ENCODE measurements at places on chromosomes 5 and 9. TPM values are rescaled to one million over a fixed set of nuclear protein-coding genes. Genes with fewer than 3 reads are reported as not detected.

- H3K27ac ChIP-seq: no peak overlapping the region
- no peaks in the 10 kb centered on the region for H3K36me3 ChIP-seq
- peak; percentile 84 for DNase-seq
- H3K4me1 ChIP-seq: peaks cover 7% of the 10 kb centered on the region
- H3K4me3 ChIP-seq: no peak overlapping the region
- H3K27me3 ChIP-seq: no peaks in the 10 kb centered on the region
Measured at GRCh38 chr5:54658010-54658409, 140.5 kb downstream of the SNX18 start.

DNA sequence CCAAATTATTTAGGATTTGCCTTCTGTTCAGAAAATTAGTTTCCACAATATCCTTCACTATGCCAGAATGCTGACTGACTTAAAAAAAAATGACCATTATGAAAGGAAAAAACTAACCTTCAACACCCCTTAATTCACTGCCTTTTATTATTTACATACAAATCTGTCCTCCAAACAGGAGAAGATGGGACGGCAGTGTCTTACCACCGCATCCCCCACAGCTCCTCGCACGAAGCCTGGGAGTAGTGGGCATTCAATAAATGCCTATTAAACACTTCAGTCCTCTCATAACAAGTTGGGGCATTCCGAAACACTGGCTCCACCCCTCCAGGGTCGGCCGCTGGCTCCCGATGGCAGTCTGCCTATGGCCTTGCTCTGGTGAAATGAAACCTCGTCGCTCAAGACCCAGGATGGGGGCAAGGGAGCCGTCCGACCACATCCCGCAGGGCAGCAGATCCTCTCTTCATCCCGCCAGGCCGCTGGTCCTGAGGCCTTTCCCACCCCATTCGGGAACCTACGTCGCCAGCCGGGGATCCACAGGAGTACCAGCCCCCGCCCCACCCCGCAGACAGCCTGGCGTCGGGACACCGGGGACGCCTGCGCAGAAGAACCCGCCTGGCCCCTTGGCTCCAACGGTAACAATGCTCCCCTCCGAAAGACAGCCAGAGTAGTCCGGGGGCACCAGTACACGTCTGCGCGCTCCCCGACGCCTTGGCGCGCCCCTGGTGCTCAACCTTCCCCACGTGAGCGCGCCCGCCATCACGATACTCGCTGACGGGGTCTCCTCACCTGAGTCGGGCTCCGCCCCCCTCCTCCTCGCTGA, 613 bp downstream of the ZBTB5 start:
- DNase-seq: no peak
- peak overlapping the region; percentile 66 for H3K4me3 ChIP-seq
- peak overlapping the region; percentile 95 for H3K27ac ChIP-seq
- H3K4me1 ChIP-seq: peaks cover 22% of the 10 kb centered on the region

GRCh38 chr5:103244398-103244797, 14.2 kb upstream of the MACIR start:
- no peaks in the 10 kb centered on the region for H3K4me1 ChIP-seq
- H3K4me3 ChIP-seq: no peak overlapping the region
- H3K36me3 ChIP-seq: no peaks in the 10 kb centered on the region
- no peak overlapping the region for H3K27ac ChIP-seq
- H3K27me3 ChIP-seq: no peaks in the 10 kb centered on the region

DNA sequence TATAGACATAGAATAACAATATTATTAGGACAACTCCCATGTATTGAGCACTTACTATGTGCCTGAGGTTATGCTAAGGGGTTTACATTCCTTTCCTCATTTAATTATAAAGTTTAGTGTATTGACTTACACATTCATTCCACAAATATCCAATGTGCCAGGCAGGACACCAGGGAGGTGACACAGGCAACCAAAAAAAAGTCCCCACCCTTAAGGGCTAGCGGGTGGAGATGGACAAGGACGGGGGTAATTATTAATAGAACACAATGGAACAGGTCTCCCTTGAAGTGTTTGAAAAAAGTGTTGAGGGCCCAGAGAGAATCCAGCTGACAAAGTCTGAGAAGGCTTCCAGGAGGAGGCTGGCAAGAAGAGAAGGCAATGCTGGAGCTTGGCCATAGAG, 5.7 kb downstream of the TBC1D2 start:
- H3K27ac ChIP-seq: peak overlapping the region; percentile 91
- no peak overlapping the region for H3K4me3 ChIP-seq
- H3K27me3 ChIP-seq: no peaks in the 10 kb centered on the region
- peaks cover 17% of the 10 kb centered on the region for H3K36me3 ChIP-seq
- DNase-seq: no peak
- peaks cover 68% of the 10 kb centered on the region for H3K4me1 ChIP-seq

DNA sequence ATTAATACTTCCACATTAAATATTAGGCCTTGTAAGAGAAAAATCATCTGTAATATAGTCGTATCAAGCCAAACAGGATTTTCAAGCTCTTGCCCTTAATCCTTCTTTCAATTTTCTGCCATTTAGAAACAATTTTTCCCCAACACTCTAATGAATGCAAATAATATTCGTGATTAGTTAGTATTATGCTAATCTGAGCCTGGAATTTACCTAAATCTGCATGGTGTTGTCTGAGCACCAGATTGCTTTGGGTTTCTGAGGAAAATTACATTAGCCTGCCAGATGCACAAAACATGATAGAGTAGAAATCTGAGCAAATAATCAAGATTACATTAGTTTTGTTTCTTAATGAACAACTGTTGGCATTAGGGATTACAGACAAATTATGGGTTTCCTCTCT, 176.6 kb downstream of the ZDHHC21 start:
- H3K27ac ChIP-seq: no peak overlapping the region
- H3K4me3 ChIP-seq: no peak overlapping the region
- H3K36me3 ChIP-seq: no peaks in the 10 kb centered on the region
- no peaks in the 10 kb centered on the region for H3K4me1 ChIP-seq
- DNase-seq: no peak
- H3K27me3 ChIP-seq: no peaks in the 10 kb centered on the region

Gene ARSI
- 1.7 TPM for polyA plus RNA-seq

DNA sequence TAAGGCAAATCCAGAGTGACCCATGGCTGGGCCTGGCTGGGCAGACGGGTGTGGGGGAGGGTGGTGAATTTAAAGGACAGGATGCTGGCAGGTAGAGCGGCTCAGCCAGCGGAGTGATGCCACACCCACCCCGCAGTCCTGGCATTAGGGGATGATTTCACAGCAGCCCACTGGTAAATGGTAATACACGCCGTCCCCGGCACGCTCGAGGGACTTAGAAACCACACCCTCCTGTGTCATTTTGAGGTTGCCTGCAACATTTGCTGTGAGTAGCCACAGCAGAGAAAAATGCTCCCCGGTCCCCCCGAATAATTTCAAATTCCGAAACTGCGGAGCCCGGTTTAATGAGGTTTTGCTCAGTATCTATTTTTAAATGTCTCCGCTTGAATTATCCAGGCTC, 71.3 kb upstream of the FCN2 start:
- H3K4me1 ChIP-seq: no peaks in the 10 kb centered on the region
- H3K36me3 ChIP-seq: no peaks in the 10 kb centered on the region
- no peak for DNase-seq
- no peaks in the 10 kb centered on the region for H3K27me3 ChIP-seq
- H3K27ac ChIP-seq: no peak overlapping the region

DNA sequence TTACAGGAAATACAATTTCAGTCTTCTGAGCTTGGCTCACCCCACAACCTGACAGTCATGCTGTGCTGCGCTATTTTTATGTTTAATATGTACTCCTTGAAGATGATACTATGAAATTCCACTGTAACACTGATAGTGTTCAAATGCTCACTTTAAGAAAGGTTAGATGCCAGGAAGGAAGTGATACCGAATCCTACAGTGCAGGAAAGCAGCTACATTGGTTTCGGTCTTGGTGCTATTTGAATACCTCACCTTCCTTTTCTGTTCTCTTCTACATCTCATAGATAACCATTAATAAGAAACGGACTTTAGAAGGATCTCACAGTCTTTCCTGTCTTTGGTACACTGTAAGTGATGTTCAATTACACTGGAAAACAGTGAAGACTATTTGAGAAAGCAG, 117.6 kb downstream of the SEMA5A start:
- no peaks in the 10 kb centered on the region for H3K27me3 ChIP-seq
- H3K27ac ChIP-seq: no peak overlapping the region
- no peak for DNase-seq
- no peak overlapping the region for H3K4me3 ChIP-seq
- no peaks in the 10 kb centered on the region for H3K4me1 ChIP-seq
- H3K36me3 ChIP-seq: no peaks in the 10 kb centered on the region

Gene C9orf40
- polyA plus RNA-seq: 2.6 TPM

Gene PIP5KL1
- 4.4 TPM for polyA plus RNA-seq

Gene IL3
- polyA plus RNA-seq: not detected

DNA sequence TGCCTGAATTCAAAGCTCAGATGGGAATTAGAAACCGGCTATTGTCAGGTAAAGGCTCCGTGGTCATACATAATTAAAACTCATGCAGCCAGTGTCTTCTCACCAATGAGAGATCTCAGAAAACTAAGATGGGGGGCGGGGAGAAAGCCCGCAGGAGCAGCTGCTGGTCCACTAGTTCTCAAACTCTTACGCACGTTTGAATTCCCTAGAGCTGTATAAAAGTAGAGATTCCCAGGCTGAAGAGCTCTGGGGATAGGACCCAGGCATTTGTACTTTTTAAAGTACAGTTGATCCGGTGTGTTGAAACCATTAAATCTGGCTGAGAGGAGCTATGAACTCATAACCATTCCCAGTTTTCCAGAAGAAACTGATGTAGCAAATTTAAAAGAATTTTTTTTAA, 68.5 kb downstream of the FRMD3 start:
- no peaks in the 10 kb centered on the region for H3K36me3 ChIP-seq
- no peaks in the 10 kb centered on the region for H3K27me3 ChIP-seq
- H3K27ac ChIP-seq: no peak overlapping the region
- H3K4me1 ChIP-seq: no peaks in the 10 kb centered on the region
- H3K4me3 ChIP-seq: no peak overlapping the region

Gene GPR150
- polyA plus RNA-seq: 0.07 TPM

DNA sequence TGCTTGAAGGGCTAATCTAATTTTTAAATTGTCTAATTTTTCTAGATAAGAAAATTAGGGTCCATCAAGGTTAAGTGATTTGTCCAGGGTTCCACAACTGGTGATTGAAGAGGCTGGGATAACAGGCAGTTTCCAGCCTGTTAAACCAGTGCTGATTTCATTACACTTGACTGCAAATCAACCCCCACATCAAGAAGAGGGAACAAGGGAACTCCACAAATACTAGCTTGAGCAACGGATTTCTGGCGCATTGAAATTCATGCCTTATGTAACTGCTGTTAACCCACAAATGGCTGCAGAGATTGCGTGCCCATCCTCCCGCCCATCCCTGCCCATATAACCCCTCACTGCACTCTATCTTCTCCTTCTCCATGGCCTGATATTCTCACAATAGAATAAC, 10.0 kb downstream of the PLPPR1 start:
- H3K4me3 ChIP-seq: no peak overlapping the region
- DNase-seq: no peak
- no peak overlapping the region for H3K27ac ChIP-seq
- H3K27me3 ChIP-seq: no peaks in the 10 kb centered on the region

Gene GABRA1
- polyA plus RNA-seq: not detected

DNA sequence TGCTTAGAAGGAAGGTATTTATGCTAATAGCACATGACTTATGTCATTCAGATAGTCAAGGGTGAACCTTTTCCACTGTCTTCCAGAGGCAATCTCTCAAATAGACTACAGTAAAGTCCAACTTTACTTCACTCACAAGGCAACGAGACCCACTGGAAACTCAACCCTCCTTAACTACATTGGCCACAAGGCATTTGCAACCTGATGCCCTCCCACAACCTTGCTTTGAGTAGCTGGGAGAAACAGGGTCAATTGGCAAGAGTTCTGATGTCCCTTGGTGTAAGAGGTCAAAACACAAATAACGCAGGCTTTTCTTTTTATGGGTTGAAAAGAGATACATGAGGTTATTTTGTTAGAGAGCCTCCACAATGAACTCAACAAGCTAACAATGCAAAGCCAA, 6.1 kb downstream of the GAS1 start:
- H3K36me3 ChIP-seq: no peaks in the 10 kb centered on the region
- H3K27me3 ChIP-seq: peaks cover 35% of the 10 kb centered on the region
- no peaks in the 10 kb centered on the region for H3K4me1 ChIP-seq

GRCh38 chr5:74285675-74286280, 354.8 kb downstream of the ENC1 start:
- no peak overlapping the region for H3K27ac ChIP-seq
- DNase-seq: no peak
- no peak overlapping the region for H3K4me3 ChIP-seq
- H3K36me3 ChIP-seq: no peaks in the 10 kb centered on the region

DNA sequence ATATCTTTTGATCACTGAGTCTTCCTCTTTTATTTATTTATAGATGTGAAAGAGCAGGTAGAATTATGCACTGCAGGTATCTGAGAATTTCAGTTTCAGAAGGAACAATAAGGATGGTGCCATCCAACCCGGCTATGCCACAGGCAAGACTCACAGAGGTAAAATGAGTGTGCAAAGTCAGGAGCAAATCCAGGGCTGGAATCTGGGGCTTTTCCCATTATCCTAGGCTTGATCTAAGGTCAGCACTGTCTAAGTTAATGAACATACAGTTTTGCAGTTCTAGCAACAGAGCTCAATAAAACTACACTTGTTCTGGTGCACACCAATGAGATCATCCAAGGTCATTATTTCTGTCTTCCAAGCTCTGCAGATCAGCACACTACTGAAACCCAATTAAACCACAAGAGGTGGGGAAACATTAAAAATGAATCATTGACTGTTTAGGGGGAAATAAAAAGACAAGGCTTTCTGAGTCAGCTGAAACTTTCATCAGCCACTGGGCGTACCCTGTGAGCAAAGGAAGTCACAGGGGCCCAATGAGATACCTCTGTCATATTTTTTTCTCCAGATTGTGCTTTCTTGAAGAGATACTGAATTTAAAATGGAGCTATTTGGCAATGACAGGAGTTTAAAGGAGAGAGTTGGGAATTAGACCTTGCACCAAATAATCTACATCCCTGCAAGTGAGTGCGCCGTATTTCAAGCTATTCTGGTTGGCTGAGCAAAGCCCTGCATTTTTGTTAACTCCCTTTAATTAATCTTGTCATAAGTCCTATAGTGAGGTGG, 662.2 kb upstream of the ZNF608 start:
- no peaks in the 10 kb centered on the region for H3K27me3 ChIP-seq
- DNase-seq: peak; percentile 73
- no peak overlapping the region for H3K4me3 ChIP-seq
- H3K27ac ChIP-seq: peak overlapping the region; percentile 97
- H3K4me1 ChIP-seq: peaks cover 46% of the 10 kb centered on the region

DNA sequence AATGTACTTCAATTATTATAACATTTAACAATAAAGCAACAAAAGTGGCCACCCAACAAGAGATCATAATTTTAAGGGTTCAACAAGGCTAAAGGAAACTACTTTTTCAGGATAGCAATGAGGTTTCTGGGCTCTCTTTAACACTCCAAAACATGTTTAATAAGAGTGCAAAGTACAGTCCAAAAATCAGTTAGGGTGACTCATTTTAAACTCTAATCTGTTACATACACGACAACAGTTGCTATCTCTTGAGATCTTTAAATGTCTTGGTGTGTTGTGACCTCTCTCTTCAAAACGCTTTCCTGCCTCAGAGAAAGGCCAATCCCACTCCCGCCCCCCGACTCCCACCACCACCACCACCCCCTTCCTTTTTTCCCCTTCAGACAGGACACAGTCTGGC, 11.5 kb downstream of the NFIB start:
- H3K4me3 ChIP-seq: no peak overlapping the region
- H3K36me3 ChIP-seq: no peaks in the 10 kb centered on the region
- peaks cover 33% of the 10 kb centered on the region for H3K4me1 ChIP-seq
- H3K27me3 ChIP-seq: no peaks in the 10 kb centered on the region
- H3K27ac ChIP-seq: no peak overlapping the region

Gene OR1J2
- polyA plus RNA-seq: not detected

GRCh38 chr5:107570805-107571531, 99.8 kb downstream of the EFNA5 start:
- H3K27me3 ChIP-seq: no peaks in the 10 kb centered on the region
- H3K27ac ChIP-seq: peak overlapping the region; percentile 65
- no peaks in the 10 kb centered on the region for H3K36me3 ChIP-seq

Data from keratinocyte (primary cell).